Kidney epithelial cell (primary cell): ENCODE measurements at places on chromosomes 16 and 17.

GRCh38 chr16:86298758-86299134 lies 211.6 kb upstream of the FOXF1 start:
- no peak for DNase-seq

- no peak for DNase-seq
Measured at GRCh38 chr16:80463326-80463725, 77.5 kb upstream of the DYNLRB2 start.

DNA sequence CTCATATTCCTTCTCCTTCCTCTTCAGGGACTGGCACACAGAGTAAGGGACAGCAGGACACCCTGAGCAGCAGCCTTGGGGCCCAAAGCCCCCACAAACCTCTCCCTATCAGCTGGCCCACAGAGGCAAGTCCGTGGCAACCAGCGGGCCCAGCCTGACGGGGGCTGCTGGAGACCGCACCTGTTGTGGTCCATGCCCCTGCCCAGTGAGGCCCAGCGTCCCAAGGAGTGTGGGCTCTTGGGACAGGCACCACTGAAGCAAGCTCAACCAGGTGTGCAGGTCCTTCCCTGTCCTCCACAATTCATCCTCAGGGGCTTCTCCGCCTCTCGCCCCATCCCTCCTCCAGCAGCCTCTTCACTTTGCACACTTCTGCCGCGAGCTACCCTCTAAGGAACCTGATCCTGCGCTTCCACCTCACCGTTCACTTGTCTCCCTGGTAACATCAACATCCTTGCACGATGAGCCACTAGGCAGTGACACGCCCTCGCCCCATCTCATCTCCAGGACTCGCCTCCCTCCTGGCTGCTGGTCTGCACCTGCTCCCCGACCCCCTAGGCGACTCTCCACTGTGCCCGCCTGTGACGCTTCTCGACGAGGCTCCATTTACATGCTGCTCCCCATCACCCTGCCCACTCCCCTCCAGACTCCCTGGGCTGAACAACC lies 12.7 kb downstream of the MNT start:
- DNase-seq, result no peak

DNA sequence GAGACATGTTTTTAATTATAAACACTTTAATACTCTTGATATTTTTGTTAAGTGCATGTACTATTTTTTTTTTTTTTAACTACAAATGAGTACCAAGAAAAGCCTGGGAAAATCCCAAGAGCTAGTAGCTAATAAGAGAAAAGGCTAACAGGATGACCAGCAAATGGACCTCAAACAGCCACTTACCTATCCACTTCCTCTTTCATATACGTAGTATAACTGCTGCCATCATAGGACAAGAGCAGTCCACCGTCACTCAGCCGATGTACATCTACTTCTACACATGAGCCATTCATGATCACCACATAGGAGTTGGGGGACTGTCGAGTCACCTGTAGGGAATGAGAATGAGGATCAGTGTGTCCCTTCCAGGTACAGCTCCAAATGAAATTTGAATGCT lies 128.0 kb upstream of the C17orf78 start:
- DNase-seq, result no peak

GRCh38 chr17:57609125-57609877 lies 135.8 kb downstream of the CCDC182 start:
- no peak for DNase-seq

- no peak for DNase-seq
Measured at GRCh38 chr17:750431-751037, 1.5 kb downstream of the GEMIN4 start.

DNA sequence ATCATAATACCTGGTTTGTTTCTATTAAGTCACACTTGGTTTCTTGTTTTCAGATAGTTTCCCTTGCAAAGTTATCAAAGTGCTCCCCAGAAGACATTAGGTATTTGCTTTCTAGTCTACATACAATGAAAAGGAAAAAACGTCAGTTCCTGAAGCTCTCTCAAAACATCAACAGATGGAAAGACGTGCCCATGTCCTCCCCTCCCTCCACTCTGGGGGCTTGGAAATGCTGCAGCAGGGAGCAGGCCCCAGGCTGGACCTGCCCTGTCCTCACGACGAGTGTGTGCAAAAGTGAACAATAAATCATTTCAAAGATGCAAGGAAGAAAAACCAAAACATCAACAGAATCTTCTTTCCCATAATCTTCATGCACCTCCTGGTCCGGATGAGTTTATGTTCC lies 118.5 kb downstream of the USP22 start:
- DNase-seq, result no peak

DNA sequence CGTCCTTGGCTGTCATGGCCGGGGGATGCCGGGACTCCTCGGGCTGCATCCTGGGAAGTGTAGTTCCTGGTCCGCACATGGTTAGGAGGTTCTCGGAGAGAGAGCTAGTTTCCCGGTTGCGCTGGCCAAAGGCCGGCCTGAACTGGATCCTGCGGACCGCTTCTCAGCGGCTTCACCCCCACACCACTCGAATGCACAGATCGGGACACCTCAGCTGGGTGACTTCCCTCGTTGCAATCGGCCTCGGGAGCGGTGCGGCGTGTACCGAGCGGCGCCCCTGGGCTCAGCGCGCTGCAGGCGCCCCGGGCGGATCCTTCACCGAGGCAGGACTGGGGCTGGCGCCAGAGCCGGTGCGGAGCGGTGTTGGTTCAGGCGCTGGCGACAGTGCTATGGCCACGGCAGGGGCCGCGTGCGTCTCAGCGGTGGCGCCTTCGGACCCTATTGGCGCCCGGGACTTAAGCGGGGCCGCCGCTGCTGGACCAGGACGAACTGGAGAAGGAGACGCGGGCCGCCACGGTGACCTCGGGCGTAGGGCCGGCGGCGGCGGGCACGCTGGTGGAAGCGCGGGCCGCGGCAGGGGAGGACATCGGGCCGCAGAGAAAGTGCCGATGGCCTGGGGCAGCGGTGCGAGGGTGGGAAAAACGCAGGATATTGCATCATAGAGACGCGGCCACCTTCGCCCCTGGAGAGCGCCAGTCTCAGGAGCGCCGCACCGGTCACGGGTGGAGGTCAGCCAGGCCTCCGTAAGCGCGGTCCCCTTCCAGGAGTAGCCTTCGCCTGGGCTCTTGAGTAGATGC lies 11.4 kb downstream of the ZNF629 start:
- peak; percentile 41 for DNase-seq

DNA sequence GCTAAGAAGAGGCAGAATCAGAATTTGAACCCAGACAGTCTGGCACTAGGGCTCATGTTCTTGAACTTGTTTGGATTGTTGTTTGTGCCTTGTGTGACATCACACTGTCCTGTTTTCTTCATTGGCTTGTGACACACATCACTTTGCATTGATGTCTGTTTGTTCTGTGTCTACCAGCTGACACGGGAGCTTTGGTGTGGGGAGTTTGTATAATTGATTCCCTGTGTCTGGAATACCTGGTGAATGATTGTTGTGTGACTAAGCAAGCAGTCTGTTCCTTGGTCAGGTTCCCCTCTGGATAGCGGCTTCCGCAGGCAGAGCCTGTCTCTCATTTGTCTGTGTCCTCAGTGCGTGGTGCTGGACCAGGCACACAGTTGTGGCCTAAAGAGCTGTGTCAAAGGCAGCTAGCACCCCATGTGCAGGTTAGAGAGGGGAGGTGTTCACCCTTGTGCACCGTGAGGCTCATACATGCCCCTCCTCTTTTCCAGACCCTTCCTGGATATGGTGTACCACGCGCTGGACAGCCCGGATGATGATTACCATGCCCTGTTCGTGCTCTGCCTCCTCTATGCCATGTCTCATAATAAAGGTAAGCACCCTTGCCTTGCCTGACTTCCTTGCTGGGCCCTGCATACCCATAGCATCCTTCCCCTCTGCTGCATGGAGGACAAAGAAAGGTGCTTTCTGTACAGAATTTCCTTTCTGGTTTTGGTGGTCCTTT lies 80.1 kb downstream of the CLEC16A start:
- peak; percentile 72 for DNase-seq

GRCh38 chr17:67656494-67657203 lies 61.1 kb upstream of the NOL11 start:
- DNase-seq, result no peak

DNA sequence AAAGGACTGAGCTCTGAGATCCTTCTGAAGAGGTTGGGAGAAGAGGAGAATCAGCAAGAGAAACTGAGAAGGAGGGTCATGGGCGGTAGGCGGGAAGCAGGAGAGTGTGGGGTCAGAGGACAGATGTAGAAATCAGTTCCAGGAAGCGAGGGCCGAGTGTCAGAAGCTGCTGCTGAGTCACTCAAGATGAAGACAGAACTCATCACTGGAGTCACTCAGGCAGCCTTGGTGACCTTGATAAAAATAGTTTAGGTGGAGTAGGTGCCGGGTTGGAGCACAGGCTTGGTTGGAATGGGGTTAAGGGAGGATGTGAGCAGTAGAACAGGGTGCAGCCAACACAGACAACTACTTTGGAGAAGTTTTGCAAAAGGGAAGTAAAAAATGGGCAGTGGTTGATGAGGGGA lies 6.1 kb upstream of the ITGAM start:
- no peak for DNase-seq

GRCh38 chr16:88533932-88534637 lies 36.1 kb upstream of the ZC3H18 start:
- DNase-seq, result no peak

DNA sequence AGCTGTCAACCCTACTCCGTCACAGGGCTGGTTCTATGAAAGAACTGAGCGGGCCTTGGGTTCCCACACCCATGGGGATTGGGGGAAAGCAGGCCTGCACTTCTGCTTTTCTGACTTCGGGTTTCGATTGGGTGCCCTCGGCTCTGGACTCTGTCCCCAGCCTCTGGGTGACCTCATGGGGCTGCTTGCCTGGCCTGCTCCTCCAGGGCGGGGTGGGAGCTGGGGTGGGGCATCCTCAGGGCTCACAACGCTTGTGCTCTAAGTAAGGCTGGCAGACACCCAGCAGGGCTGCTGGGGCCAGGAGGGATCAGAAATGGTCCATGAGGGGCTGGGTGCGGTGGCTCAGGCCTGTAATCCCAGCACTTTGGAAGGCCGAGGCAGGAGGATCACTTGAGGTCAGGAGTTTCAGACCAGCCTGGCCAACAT lies 19.2 kb downstream of the ARHGAP27 start:
- no peak for DNase-seq
